Skeletal muscle tissue (tissue), 5 donors: ENCODE measurements at places on chromosomes 3 and 15. TPM values are rescaled to one million over a fixed set of nuclear protein-coding genes. Genes with fewer than 3 reads are reported as not detected.

FBXW12 gene
- 0.52 TPM for total RNA-seq

PCLAF gene
- 12.0 TPM for total RNA-seq

PLSCR5 gene
- total RNA-seq: not detected

SCG3 gene
- under 0.01 TPM for total RNA-seq

TMCO5A gene
- total RNA-seq: not detected

ALDH1A2 gene
- total RNA-seq: 11.0 TPM

WDR93 gene
- not detected for total RNA-seq

LRRC31 gene
- not detected for total RNA-seq

CLPX gene
- total RNA-seq: 42.3 TPM

IL17RD gene
- total RNA-seq: 18.8 TPM

SI gene
- not detected for total RNA-seq

THRB gene
- 3.1 TPM for total RNA-seq
